ENCODE measurements at places on chromosomes 7 and 10.

DNA sequence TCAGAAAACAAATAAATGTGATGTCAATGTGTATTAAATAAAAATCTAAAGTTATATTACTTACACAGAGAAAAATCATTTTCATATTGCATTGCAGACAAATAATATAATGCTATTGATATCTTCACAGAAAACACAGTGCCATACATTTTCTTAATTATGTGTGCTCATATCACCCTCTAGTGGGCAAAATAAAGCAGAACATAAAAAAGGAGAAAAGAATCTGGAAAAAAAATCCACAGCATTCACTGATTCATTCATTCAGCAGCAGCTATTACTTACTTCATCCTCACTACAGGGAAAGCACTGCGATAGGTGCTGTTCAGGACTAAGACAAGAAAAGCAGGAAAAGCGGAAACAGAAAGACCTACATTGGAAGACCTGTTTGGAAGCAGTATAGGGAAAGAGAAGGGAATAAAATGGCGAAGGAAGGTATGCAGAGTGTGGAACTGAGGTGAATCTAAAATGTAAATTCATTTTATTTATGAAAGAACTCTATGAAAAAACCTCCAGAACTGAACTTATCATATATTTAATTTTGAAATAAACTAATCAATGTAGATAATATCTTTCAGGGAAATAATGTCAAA, 73.2 kb downstream of the POT1 start:
- peak; percentile 45 for DNase-seq

DNA sequence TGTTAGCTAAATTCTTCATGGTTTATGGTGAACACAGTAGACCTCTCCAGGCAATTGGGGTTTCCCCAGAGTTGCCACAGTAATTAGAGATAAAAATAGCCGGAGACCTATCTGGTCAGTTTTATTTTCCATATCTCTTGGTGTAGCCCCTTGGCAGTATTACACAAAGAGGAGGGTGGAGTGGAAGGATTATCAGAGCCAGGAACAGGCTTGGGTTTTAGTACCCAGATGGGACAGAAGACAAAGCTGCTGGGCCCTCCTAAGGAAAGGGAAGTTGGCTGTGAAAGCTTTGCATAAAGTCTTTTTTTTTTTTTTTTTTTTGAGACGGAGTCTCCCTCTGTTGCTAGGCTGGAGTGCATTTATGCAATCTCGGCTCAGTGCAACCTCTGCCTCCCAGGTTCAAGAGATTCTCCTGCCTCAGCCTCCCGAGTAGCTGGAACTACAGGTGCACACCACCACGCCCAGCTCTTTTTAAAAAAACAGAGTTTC, 9.7 kb downstream of the ZSCAN21 start:
- DNase-seq = no peak

- no peak for DNase-seq
Measured at GRCh38 chr10:28810057-28810870, 132.9 kb downstream of the BAMBI start.

DNA sequence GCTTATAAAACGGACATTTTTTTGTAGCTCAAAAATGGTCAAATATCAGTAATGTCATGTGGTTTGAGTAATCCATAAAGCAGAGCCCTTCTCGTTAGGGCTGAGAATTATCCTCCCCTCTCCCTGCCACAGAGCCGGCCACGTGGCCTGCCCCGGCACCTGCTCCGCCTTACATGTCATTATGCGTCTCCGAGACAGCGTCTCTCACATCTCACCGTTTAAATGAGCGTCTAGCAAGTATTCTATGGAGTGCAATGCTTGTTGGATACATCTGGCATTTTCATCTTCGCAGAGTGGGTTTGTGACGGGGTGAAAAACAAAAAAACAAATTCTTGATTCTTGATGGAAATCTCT, 86.1 kb downstream of the CUX1 start:
- no peak for DNase-seq

DNA sequence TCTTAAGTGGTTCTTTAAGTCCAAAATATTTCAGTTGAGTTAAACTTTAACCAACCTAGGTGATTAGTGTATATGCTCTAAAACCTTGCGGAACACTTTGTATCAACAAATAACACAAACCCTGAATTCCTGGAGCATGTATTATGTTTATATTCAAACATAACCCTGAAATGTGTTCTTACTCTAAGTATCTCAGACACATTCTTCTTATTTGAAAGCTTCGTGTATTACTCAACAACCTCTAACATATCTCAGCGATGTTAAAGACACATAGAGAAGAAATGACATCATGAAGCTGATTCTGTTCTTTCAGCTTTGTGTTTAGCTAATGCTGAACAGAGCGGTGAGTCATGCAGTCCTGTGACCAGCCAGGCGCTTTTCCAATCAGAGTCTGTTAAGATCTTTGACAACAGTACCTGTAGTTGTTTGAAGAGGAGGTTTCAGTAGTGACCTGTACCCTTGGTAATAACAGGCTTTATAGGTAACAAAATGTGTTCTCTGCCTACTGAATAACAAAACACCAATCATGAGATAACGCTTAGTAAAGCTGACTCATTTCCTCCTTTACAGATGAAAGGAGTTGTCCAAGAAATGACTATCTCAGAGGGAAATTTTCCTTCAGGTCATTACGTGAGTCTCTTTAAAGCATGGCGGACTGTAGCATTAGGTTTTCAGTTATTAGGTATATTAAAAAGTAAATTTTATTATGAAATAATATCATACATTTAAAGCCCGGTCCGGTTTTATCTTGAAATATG, 67.3 kb upstream of the KLF6 start:
- DNase-seq = no peak

DNA sequence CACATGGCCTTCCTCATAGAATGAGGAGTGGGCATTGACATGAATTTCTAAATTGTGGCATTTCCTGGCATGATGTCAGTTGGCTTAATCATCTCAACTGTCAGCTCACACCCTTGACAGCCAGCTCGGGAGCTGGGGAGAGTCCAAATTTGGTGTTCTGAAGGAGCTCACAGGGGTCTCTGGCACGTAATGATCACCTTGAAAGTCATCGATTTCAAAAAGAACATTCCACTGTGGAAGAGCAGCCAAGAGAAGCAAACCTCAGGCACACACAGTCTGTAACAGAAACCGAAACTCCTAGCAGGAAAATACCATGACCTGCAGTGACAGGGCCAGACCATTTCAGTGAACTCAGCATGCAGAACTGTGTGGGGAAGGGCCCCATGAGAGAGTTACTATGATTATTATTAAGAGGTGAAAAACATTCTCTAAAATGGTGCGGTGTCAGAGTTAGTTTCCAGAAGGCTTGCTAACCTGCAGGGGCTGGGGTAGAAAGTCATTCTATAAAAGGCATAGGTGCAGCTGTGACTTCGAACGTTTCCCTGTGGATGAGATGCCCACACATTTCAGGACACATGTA, 26.4 kb upstream of the KLF6 start:
- no peak for DNase-seq

DNA sequence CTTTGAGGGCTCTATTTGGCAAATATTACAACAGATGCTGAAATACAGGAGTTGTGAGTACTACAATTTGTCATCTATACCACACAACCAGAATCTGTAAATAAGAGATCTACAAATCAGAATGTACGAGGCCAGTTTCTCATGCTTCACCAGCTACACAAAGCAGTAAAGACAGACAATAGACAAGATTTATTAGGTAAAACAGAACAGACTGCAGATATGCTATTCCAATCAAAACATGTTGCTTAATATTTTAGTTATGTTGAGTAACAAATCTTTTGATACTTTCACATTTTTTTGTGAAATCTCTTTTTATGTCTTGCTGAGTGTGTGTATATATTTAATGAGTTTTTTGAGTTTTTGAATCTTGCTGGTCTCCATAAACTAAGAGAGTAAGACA, 109.1 kb downstream of the CHCHD3 start:
- no peak for DNase-seq

GRCh38 chr7:101567230-101567629, 61.9 kb downstream of the MYL10 start:
- DNase-seq = peak; percentile 47

GRCh38 chr10:79304479-79305087, 42.7 kb upstream of the PPIF start:
- no peak for DNase-seq

DNA sequence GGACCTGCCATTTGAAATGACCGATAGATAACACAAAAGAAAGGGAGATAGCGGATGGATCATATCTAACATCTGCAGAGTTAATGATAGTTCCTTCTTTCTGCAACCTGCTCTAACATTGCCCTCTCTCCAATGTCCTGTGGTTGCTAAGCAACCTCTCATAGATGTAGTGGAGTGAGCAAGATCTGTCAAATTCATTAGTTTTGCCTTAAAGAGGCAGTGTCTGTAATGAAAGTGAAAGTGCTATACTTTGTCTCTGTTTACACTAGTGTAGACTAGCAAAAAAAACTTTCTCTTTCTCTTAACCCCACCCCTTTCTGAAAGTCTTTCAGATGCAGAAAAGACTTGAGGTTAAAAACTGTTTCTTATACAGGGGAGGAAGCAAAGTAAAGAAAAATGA, 1196.9 kb downstream of the SORCS3 start:
- no peak for DNase-seq

DNA sequence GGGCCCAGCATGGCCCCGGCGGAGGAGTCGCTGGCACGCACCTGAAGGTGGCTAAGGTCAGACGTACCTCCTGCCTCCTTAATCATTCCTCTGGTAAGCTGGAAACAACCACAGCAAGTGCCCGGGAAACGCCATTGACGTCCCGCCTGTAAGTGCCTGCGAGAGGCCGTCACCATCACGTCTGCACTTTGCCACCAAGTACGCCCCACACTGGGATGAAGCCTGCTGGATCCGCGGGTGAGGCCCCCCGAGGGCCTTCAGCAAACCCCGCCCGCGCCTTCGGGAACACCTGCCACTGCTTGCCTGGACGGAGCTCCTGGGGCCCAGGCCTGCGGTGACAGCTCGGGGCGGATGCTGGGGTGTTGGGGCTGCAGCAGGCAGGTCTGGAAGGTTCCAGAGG, 12.5 kb downstream of the ADGRA1 start:
- DNase-seq = no peak

DNA sequence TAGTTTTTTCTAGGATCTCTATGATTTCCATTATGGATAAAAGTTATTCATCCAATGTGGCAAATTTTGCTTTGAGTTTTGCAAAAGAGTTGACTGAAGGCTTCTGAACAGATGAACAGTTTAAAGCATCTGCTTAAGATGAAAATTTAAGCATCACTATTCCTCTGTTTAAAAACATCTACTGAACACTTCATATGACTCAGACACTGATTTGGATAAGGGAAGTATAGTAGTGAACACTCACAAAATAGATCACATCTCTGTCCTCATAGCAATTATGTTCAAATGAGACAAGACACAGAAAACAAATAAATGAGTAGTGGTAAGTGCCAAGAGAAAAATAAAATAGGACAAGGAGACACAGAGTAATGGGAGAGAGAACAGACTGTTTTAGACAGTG, 157.3 kb downstream of the MBL2 start:
- no peak for DNase-seq

GRCh38 chr10:108783897-108784296, 1139.4 kb downstream of the XPNPEP1 start:
- no peak for DNase-seq

All from NCI-H2171 treated with DMSO at 0.1 percent for 48 hours (cell line).